ENCODE measurements at places on chromosomes 6 and 20. TPM values are rescaled to one million over a fixed set of nuclear protein-coding genes. Genes with fewer than 3 reads are reported as not detected.

- DNase-seq = no peak
Measured at GRCh38 chr6:91291071-91291470, 704.2 kb upstream of the MAP3K7 start.

The IL17F gene
- not detected for total RNA-seq

- DNase-seq = no peak
Measured at GRCh38 chr20:35669221-35669620, 4.5 kb upstream of the CPNE1 start.

DNA sequence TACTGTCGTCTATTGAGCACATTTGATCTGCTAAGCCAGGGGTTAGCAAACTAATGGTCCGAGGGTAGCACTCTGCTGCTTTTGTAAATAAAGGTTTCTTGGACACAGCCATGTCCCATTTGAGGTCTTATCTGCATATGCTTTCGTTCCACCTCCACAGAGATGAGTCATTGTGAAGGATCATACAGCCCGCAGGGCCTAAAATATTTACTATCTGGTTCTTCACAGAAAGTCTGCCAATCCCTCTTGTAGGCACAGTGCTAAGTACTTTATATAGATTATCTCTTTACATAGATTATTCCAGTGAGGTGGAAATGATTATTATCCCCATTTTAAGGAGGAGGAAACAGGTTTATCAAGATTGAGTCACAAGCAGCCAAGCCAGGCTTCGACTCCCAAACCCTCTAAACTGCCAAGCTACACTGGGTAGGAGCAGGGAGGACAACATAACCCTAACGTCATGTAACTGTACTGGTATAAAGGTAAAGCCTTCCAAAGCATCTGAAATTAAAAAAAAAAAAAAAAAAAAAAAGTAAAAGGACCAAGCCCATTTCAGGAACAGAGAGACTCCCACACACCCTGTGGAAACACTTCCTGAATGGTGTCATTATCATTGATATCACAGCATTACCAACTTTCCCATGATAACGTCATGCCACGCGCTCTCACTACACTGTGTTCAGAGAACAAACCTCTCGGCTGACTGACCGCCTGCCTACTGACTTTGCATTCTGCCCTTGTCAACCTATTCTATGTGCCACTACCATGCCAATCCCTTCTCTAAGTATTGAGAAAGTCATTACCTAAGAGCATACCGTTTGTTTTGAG, 101.0 kb downstream of the KIF16B start:
- no peak for DNase-seq

DNA sequence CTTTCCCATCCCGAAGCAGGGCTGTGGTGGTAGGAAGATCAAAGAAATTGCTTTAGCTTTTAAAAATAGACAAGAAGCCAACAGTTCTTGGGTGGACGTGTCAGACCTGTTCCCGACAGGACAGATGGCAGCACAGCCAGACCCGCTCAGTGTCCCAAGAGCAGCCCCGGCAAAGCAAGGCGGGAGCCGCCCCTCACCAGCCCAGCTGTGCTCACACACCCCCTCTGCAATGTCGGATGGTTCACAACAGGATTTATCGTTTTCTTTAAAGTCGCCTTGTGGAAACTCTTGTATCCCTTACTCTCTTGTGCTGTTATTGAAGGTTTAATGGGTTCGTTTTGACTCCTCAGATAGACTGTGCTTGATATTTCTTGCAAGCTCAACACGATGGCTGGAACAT, 302.4 kb downstream of the THBS2 start:
- DNase-seq = no peak

- no peak for DNase-seq
Measured at GRCh38 chr20:41574802-41575389, 43.3 kb downstream of the CHD6 start.

The CAGE1 gene
- total RNA-seq = not detected

GRCh38 chr6:126643352-126643751, 303.4 kb downstream of the CENPW start:
- DNase-seq = no peak

- DNase-seq = no peak
Measured at GRCh38 chr6:114010540-114010939, 39.6 kb upstream of the HDAC2 start.

The PIGU gene
- total RNA-seq = 15.8 TPM

DNA sequence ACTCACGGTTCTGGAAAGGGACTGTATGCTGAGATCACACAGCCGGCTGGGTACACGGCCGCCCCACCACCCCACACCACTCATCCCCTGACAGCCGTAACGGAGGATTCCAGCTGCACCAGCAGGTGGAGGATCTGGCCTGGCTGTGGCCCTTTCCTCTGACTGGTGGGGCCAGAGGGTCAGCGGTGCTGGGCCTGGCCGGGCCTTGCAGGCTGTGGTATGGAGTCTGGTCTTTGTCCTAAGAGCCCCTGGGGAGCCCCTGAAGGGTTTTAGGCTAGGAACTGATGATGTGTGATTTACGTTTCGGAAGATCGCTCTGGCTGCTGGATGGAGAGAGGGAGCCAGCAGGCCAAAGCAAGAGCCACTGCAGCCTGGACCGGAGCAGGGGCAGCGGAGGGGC, 26.6 kb downstream of the NOL4L start:
- no peak for DNase-seq

DNA sequence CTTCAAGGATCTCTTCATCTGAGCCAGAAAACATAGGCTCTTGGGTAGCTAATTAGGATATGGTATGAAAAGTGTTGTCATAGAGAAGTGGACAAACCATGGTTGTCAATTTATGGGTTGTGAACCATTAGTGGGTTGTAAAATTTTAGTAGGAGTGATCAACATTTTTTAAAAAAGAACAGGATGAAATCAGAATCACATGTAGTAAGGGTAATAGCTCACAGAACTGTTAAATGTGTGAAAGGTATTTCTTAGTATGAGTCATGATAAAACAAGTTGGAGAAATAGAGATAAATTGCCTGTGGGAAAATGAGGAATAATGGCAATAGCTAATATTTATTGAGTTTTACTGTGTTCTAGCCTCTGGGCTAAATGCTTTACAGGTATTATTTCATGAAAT, 113.4 kb downstream of the MAP3K4 start:
- no peak for DNase-seq

DNA sequence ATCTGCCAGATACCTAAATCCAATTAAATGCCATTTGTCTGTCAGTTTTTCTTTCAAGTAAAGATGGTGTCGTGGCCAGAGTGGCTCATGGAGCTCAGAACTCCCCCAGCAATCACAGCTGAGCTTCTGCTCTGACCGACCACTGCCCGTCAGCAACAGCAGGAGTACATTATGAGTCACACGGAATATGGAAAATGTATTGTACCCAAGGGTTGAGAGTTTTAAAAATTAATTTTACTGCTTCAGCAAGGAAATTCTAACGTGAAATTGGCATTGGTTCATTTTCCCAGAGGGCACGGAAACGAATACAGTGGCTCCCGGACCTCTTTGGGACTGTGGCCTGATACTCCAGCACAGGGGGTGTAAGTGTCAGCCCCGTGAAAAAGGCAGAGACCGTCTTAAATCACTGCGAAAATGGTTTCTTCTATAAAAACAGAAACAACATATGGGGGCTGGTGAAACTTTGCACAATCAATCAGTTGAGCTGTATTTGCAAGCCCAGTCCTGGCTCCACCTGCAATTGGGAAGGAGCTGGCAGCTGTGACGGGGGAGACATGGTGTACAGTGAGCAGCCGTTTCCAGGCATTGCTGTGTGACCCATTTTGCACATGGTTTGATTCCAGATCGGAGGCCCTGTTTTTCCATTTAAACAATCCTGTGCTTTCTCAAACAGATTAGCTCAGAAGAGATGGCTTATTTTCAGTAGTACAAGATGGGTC, 12.8 kb downstream of the NPEPL1 start:
- no peak for DNase-seq

DNA sequence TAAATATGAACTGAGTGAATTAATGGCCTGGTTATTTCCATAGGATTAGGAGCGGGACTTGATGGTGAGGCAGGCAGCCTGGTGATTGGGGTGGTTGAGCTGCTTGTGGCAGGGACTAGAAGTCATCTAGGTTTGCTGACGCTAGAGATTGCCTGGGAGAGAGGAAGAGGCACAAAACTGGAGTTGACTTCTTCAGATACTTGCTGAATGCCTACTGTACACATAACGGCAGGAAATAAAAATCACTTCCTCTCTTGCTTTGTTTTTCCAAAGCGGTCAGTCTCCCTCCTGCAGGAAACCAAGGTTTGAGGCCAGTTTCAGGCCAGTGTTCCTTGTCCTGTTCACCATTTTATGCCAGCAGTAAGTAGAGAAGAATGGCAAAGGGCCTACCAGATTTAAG, 36.7 kb upstream of the MYLIP start:
- no peak for DNase-seq
